ENCODE measurements at places on chromosomes 7 and 10.

DNA sequence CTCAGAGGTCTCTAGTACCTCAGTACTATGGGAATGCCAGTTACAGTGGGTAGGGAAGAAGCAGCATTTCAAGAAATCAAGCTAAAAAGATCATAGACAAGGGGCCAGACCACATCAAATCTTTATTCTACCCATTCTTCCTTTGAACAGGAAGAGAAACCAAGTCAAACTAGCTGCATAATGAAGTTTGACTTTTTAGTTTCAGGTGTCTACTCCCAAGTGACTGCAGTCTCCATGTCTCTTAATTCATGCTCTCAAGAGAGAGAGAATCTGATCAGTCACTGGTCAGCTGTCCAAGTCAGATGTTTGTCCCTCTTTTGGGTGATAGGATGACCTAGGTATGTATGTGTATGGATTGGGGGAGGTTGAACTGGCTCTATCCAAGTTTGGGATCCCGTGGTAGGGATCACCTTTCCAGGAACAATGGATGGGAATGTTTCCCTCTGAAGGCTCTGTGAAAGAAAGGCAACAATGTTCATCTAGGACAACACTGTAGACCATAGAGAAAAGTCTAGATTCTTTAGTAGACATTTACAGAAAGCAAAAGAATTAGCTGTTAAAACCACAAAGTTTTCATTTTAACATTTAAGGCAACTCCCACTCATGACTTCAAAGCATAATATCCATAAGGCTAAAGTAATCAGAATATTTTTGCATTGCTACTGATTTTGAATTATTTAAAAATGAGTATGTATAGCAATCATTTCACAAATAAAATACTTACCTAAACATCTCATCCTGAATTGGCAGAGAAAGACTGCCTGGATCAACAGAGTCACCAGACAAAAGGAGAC lies 30.1 kb upstream of the PRTFDC1 start:
- DNase-seq: no peak

- DNase-seq: no peak
These were observed 42.6 kb upstream of the ZNRF2 start for GRCh38 chr7:30241767-30242166.

- DNase-seq: no peak
These were observed 21.2 kb upstream of the ZMIZ1 start for GRCh38 chr10:79047584-79047874.

- DNase-seq: no peak
These were observed 29.5 kb downstream of the CDK13 start for GRCh38 chr7:39979406-39980073.

DNA sequence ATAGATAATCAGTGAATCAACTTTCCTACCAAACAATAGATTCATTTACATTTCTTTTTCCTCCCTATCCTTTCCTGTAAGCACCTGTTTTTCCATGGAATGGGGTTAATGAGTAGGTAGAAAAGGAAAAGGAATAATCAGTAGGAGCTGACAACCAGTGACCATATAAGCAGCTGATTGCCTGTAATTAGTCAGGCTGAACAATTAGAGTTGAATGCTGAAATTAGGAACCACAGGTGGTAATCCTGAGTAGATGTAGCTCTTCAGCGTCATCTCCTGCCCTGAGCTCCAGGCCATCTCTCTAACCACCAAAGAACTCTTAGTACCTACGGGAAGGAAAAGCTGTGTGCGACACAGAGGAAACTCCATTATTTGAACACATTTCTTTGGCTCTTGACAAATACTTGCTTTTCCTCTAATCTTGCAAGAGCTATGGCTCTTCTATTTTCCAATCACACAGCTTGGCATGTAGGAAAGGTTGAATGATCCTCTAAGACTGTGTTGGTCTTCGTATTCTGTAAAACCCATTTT lies 63.8 kb downstream of the KLHDC10 start:
- no peak for DNase-seq

GRCh38 chr7:103888603-103889153 lies 100.8 kb downstream of the RELN start:
- DNase-seq: no peak

DNA sequence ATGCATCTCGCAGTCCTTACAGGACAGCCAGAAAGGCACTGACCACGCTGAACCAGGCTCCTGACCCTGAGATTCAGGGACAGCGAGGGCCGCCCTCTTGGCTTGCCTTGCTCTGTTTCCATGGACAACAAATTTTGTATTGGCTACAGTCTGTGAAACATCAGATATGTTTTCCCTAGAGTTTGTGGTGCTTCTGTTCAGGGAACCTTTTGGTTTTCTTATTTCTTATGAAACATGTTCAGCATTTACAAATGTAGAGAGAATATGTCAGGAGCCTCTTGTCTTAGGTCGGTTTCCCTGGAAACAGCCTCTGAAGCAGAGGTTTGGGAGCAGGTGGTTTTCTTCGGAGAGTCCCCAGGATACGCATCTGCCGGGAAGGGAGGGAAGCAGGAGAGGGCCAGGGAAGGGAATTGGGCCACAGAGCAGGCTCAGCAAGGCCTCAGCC lies 260.1 kb downstream of the CCDC3 start:
- DNase-seq: no peak

- no peak for DNase-seq
These were observed 35.2 kb upstream of the ITPRID1 start for GRCh38 chr7:31478721-31479120.

- no peak for DNase-seq
These were observed 26.3 kb downstream of the NEBL start for GRCh38 chr10:20870834-20871233.

- DNase-seq: no peak
These were observed 102.3 kb downstream of the CCDC7 start for GRCh38 chr10:32548208-32548607.

GRCh38 chr10:79123547-79123963 lies 54.8 kb downstream of the ZMIZ1 start:
- DNase-seq: no peak

DNA sequence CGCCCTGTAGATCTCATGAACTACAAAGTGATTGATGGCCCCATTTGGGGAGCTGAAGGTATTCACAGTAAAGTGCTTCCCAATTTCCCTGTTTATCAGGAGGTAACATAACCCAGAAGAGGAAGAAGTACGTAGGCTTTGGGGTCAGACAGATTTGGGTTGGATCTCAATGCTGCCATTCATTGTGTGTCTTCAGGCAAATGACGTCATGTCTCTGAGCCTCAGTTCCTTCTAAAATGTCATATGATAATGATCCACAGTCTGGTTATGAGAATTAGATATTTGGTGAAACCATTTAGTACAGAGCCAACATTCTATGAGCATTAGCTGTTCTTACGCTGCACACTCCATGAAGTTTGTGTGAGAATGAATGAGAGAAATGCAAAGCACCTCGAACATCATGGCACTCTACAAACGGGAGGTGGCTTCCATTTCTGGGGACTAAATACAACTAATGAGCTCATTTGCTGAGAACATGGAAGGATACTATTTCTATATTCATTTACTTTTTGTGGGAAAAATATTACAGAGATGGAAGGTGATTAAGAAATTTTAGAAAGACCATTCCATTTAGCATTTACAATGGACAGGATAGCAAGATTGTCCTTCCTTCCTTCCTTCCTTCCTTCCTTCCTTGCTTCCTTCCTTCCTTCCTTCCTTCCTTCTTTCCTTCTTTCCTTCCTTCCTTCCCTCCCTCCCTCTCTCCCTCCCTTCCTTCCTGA lies 13.8 kb upstream of the JCAD start:
- DNase-seq: no peak

DNA sequence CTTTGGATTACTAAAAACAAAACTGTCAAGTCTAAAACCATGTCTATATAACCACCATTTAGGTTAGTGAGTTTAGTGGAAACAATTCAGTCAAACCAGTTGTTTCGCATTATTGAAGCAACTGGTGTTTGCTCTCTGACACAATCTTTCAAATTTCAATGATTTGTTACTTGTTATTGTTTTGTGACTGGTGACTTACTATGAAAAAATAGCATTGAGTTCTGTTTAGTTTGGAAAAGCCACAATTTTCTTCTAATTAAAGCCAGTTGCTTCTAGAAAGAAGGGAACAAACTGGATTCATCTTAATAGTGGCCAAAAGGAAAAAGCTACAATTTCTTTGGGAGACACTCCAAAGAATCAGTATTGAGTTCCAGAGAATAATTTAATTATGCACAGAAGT lies 30.4 kb downstream of the LAMB4 start:
- no peak for DNase-seq

DNA sequence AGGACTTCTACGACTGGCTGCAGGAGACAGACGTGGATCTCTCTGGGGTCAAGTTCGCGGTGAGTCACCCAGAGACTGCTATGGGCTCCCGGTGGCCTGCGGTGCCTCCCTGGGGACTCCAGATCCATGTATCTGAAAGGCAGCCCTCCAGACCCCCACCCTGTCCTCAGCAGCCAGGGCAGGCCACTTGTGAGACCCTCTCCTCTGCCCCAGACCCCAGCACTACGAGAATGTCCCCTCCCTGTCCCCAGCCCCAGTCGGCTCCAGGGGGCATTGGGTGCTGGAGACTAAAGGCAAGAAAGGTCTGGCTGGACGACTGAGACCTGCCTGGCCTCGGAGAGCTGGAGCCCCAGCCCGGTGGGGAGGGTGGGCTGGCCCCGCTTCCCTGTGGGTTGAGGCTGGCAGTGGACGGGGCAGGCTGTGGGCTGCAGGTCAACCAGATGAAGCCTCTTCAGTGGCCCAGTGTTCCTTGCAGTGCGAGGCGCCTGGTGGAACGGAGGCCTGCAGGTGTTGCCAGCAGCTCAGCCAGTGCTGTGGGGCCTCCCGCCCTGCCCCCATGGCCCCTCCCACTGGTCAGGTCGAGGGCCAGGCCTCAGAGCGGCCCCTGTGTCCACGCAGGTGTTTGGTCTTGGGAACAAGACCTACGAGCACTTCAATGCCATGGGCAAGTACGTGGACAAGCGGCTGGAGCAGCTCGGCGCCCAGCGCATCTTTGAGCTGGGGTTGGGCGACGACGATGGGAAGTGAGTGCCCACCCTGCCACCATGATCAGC lies 13.8 kb downstream of the TMEM120A start:
- no peak for DNase-seq

- no peak for DNase-seq
These were observed 55.4 kb downstream of the MDFIC start for GRCh38 chr7:114977277-114977676.

DNA sequence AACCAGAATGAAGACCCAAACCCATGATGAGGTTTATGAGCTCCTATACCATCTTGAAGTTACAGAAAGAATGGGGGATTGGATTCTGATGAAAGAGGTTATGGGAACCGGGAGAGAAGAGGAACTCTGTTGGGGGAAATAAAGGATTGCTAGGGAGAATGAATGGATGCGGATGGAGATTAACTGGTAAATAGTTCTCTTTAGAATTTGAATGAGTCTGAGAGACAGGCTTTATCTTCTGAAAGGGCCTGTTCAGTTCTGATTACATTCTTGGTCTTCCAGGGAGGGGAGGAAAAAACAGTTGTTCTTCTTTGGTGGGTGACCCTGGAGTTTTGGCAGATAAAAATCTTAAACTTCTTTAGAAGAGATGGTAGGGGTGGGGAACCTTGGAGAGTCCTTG lies 13.9 kb downstream of the SUGCT start:
- DNase-seq: no peak

- no peak for DNase-seq
These were observed 44.0 kb upstream of the FAM133B start for GRCh38 chr7:92634205-92634604.

- DNase-seq: no peak
These were observed 24.4 kb downstream of the MTURN start for GRCh38 chr7:30159163-30159562.

- no peak for DNase-seq
These were observed 7.4 kb downstream of the CRTAC1 start for GRCh38 chr10:98023024-98023423.

DNA sequence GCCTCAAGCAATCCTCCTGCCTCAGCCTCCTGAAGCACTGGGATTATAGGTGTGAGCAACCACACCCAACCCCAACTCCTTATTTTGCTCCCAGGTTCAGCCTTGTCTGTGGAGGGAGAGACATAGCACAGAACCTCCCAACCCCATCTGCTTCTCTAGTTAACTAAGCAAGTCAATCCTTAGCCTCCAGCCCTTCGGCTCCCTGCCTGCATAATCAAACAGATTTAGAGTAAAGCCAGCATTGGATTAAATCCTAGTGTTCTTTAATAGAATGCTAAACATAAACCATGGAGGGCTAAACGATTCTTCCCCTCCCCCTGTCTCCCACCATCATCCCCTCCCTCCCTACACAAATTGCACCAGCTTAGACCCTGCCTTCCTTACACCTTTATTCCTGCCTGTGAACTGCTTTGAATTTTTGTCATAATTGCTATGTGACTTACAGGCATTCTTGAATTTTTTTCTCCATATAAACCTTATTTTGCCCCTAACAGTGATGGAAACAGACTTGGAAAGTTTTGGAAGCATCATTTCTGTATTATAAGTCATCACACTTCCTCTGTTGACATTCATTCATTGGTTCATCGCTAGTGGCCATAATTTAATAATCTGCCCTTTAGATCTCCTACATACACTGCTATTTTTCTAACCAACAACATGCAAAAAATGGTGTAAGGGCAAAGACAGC lies 72.6 kb upstream of the TOMM7 start:
- no peak for DNase-seq

DNA sequence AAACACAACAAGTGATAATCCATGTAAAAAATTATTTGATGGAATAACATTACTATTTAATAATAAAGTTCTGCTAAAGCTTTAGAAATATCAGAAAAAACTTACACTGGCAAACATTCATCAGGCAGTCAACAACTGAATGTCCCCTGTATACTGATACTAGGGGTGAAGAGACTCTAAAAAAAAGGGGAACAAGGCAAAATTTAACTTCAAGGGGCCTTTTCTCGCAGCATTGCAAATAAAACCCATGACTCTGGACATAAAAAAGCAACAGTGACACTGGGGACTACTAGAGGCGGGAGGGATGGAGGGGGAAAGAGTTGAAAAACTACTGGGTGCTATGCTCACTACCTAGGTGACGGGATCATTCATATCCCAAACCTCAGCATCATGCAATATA lies 5.8 kb upstream of the IFRD1 start:
- no peak for DNase-seq

- DNase-seq: no peak
These were observed 854 bp downstream of the MTG1 start for GRCh38 chr10:133394801-133395221.

- no peak for DNase-seq
These were observed 1122.6 kb upstream of the POT1 start for GRCh38 chr7:126052229-126052628.

DNA sequence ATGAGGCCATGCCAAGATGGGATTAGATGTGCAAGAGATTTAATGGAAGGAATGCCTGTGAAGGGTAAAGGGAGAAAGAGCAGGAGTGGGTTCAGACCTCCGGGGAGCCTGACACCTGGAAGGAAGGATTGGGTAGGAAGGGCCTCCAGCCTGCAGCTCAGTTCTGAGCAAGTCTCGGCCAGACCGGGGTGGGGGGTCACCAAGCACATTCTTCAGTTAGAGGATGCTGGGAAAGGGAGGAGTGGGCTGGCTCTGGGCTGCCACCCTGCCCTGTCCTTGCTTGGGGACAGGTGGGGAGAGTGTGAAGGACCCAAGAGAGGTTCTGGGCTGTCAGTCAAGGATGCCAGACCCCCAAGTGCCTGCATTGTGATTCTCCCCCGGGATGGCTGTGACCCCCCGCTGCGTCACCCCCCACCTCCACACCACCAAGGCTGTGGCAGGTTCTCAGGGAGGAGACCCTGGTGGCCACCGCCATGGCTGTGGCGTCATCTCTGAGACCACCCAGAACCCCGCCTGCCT lies 16.5 kb upstream of the PRKAG2 start:
- no peak for DNase-seq
